ENCODE measurements at places on chromosomes 2 and 18. TPM values are rescaled to one million over a fixed set of nuclear protein-coding genes. Genes with fewer than 3 reads are reported as not detected.

POTEJ gene
- not detected for polyA plus RNA-seq

CD302 gene
- polyA plus RNA-seq = 13.1 TPM

CHRNG gene
- 1.1 TPM for polyA plus RNA-seq

PLCD4 gene
- polyA plus RNA-seq = 7.2 TPM

DUSP2 gene
- polyA plus RNA-seq = 2.1 TPM

SLC9A4 gene
- 5.4 TPM for polyA plus RNA-seq

All from renal cortex interstitium (tissue), 15 donors.